ENCODE measurements at places on chromosomes 4 and X. TPM values are rescaled to one million over a fixed set of nuclear protein-coding genes. Genes with fewer than 3 reads are reported as not detected.

The VCX2 gene
- total RNA-seq: not detected

The CPZ gene
- total RNA-seq: 0.67 TPM

The MMGT1 gene
- 24.4 TPM for total RNA-seq

The PLAC8 gene
- 0.21 TPM for total RNA-seq

The SLC10A4 gene
- total RNA-seq: 0.58 TPM

The CD38 gene
- total RNA-seq: not detected

The SULT1E1 gene
- not detected for total RNA-seq

The MAGEA9B gene
- total RNA-seq: 0.17 TPM

The OPRPN gene
- not detected for total RNA-seq

The ZCCHC18 gene
- total RNA-seq: 1.5 TPM

The RASGEF1B gene
- 13.6 TPM for total RNA-seq

The AGTR2 gene
- total RNA-seq: 0.33 TPM
